CD4-positive, alpha-beta T cell treated with Interleukin-17A for 1 hour (primary cell): ENCODE measurements at places on chromosomes 6 and 20.

DNA sequence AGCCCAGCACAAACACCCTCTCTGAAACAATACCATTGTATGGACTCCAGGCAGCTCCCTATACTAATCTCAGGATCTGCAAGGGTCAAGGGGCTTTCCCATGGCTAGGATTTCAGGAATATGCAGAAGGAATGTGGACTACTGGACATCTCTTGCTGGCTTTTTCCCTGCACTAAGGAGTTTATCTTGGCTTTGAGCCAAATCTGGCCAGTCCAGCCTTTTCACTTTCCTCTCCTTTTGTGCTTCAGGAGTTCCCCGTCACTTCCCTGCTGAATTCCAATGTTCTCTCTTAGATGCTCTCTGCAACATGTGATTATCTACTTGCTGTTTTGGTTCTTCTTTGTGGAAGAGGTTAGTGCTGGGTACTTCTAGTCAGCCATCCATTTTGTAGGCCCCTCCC is 568.2 kb downstream of the HDGFL1 start:
- no peak for DNase-seq

DNA sequence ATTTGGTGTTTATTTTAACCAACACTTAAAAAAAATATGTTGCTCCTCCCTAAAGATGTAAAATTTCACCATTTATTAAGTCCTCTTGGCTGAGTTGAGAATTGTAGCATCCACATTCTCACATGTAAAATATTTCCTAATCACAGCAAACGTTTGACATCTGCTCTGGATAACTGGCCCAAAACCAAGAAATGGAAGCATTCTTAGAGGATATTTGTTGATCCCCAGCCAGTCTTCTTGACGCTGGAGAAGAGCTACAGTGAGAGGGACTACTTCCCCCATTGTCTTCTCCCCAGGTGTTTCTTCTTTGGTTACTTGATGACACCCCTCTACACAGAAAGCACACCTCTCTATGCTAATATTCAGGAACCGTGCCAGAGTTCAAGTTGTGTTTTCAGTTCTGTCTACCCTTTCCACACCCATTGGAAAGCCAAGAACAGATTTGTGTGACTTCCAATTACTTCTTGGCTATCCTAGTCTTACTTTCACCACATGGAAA is 454.5 kb upstream of the JAG1 start:
- no peak for DNase-seq

GRCh38 chr6:108902382-108902792 is 54.2 kb downstream of the ARMC2 start:
- peak; percentile 34 for DNase-seq

DNA sequence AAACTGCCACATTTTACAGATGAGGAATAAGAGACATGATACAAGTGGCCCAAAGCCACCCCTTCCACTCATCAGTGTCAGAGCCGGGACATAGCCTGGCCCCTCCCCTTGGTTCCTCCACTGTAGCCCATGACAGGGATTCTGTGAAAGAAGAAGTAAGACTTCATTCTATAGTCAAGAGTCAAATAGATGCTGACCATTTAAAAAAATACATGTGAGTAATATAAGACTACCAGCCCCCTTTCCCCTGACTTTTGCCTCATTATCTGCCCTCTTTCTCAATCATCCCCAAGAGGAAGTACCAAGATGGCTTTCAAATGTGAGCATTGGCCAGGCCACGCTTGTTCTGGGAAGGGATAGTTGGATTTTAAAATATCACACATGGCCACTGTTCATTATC is 57.8 kb upstream of the TAB2 start:
- DNase-seq, result peak; percentile 12

GRCh38 chr6:4740032-4740431 is 36.2 kb upstream of the CDYL start:
- no peak for DNase-seq

DNA sequence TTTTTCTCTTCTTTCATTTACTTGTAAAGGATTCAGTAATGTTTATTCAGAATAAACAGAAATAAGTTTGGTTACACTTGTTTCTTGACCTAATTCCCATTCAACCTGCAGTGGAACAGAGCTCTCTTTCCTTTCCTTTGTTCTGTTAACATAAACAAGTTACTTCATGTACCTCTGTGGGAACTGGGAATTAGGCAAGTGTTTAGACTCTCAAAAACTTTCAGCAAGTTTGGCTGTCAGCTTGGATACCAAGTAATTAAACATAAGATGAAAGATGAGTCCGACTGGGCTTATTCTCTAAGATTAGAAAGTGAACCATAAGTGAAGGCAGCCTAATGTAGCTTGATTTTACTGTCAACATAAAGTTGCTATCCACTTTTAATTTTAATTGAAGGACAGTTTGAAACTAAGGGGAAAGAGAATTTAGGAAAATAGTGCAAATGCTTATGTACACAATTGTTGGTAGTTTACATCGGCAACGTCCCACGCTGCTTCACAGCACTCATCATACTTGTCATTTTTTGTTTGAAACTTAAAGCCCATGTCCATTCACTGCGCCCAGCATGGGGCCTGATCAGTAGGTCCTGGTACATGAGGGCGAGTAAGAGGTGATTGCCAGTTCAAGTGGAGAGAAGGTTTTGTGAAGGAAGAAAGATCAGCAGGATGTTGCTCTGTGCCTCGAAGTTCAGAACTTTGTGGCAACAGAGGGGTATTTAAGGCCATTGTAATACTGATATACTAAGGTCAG is 113.0 kb downstream of the PLEKHG1 start:
- no peak for DNase-seq

DNA sequence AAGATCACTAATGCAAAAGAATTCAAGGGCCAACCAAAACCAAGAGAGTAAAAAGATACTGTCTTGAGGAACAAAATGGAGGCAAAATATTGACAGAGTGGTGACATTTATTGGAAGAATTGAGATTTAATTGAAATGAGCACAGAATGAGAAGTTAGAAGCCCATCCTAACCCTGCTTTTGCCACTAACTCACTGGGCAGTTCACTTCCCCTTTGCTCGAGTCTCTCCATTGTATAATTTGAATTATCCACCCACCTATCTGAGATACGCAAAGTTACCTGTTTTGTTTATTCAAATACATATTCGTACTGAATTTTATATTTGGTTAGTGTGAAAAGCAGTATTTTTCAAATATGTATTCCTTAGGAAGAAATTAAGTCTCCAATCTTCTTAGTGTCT is 204.5 kb upstream of the PRDM1 start:
- DNase-seq, result no peak

DNA sequence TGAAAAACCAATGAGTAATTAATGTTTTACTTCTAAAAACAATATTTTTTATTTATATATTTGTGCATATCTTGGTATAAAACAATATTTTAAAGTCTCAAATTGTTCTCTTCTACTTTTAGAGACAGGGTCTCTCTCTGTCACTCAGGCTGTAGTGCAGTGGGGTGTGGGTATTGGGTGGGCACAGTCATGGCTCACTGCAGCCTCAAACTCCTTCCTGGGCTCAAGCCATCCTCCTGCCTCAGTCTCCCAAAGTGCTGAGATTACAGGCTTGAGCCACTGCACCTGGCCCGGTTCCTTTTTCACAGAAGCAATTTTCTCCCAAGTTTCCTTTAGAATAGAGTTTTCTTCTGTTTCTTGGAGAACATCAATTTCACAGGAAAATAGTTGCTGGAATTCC is 102.8 kb downstream of the TMEM242 start:
- no peak for DNase-seq

- no peak for DNase-seq
Observed at GRCh38 chr6:36933102-36933501, 21.4 kb upstream of the PI16 start.

GRCh38 chr6:27066381-27066780 is 181.1 kb upstream of the PRSS16 start:
- DNase-seq, result no peak

DNA sequence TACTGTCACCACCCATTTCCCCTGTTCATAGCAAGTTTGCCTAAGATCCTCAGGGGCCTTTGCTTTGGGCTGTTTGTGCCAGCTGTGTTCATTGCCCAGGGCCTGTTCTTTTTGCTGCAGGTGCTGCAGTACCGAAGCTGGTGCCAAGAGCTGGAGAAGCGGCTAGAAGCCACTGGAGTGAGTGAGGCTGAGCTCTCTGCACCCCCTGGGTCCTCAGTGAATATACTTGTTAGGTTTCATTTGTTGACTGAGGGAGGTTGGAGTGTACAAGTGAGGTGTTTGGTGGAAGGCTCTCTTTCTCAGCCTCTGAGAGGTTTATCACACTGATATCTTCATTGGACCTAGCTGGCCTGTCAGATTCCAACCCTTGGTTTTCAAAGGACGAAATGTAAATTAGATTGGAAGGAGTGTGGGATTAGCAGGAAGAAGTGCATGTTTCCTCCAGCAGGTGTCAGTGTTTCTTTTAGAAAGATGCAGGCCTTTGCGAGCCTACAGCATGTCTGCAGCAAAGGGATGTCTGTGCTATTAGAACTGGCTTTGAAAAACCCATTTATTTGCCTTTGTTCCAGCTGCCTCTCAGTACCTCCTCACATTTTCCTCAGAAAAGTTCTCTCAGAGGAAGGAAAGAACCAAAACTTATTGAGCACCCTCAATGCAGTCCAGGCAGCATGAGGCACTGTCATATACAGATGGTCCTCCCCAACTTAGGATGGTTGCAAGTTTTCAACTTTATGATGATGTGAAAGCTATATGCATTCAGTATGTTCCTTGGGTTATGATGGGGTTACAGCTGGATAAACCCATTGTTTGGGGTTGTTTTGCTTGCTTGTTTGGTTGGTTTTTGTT is 8.3 kb downstream of the CEP250 start:
- peak; percentile 79 for DNase-seq

GRCh38 chr6:29831776-29832175 is 4.2 kb downstream of the HLA-G start:
- DNase-seq, result no peak

DNA sequence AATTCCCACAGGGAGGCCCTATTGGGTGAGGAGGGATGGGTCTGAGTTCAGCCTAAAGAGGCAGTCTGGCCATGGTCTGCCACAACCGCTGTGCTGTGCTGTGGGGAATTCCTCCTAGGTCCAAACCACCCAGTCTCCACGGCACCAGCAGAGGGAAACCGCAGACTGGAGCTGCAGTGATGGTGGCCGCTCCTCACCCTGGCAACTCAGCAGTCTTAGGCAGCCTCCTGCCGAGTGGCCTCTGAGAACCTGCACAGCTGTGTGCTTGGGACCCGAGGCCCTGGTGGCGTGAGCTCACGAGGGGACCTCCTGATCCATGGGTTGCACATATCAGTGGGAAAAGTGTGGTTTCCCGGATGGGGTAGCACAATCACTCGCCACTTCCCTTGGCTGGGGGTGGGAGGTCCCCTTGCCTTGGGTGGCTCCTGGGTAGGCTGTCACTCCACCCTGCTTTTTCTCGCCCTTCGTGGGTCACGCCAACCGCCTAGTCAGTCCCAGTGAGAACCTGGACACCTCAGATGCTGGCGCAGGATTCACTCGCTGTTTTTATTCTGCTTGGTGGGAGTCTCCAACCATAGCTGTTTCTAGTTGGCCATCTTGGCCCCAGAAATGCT is 242.2 kb downstream of the CDH26 start:
- no peak for DNase-seq

DNA sequence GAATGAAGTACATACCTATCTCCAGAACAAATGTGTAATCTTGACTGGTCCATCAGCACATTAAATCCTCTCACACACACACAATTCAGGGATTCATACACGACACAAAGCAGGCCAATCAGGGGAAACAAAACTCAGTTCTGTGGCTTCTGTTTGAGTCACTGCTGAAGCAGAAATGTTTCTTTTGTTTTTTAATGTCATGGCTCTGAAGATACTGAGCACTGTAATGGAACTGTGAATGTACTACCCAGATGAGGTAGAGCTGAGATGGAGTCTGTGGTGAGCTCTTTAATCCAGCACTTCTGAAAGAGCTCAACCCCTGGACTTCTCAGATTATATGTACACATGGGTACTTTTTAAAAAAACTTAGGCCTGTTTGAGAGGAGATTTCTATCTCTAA is 116.4 kb downstream of the THEMIS start:
- DNase-seq, result no peak

DNA sequence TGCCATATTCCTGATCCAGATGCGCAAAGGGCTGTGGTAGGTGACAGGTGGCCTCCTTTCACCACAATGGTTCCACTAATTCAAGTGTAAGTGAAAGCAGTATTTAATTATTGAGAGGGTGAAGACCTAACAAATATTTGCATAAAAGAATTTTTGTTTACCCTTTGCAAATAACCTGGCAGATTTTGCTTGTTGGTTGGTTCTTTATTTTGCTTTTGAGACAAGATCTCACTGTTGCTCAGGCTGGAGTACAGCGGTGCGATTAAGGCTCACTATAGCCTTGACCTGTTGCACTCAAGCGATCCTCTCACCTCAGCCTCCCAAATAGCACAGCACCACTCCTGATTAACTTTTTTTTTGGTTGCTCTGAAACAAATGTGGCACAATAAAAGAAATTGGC is 49.2 kb downstream of the PCNA start:
- no peak for DNase-seq

- DNase-seq, result no peak
Observed at GRCh38 chr6:127162836-127163235, 44.4 kb downstream of the RSPO3 start.

DNA sequence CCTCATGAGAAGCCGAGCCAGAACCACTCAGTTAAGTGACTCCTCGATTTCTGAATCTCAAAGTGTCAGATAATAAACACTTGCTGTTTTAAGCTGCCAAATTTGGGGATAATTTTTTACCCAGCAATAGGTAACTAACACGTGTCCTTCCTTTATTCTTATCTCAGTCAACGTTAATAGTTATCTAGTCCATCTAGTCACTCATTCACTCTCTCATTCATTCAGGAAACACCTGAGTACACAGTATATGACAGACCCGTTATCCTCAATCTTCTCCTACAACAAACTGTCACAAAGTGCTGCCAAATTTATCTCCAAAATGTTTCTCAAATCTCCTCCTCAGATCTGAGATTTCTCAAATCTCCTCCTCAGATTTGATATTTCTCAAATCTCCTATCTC is 13.1 kb downstream of the FAM184A start:
- no peak for DNase-seq

GRCh38 chr6:57130661-57131177 is 40.7 kb downstream of the ZNF451 start:
- no peak for DNase-seq

DNA sequence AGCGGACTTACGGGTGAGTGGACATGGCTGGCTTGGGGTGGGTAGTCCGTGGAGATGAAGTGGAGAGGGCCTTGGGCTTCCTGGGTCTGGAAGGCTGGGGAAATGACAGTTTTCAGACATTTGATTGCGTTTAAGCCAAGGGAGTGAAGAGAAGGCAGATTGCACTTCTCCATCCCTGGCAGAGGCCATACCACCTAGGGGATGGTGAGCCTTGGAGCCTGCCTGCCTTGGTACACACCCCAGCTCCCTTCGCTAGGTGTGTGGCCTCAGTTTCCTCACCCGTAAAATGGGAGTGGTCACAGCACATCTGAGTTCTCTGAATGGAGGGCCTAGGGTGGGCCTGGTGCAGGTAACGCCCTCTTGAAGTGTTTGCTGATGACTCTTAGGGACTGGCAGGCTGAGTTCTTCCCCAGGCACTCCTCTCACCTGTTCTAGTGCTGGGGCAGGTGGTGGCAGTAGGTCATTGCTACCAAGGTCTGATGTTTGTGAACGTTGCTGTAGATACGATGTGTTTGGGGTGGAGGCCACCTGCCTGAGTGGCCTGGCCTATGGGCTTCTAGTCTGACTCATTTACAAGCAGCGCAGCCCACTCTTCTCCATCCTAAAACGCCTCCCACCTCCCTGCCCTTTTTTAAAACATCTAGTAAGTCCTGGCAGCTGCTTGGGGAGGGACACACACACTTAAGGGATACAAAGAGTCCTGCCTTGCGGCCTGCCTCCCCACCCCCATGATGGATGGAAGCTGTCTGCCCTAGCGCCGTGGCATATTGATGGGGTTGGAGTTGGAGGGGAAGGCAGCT is 2.3 kb downstream of the RBM38 start:
- peak; percentile 37 for DNase-seq

GRCh38 chr6:169452117-169452868 is 198.6 kb upstream of the THBS2 start:
- no peak for DNase-seq
